ENCODE measurements at places on chromosomes 16 and 17.

DNA sequence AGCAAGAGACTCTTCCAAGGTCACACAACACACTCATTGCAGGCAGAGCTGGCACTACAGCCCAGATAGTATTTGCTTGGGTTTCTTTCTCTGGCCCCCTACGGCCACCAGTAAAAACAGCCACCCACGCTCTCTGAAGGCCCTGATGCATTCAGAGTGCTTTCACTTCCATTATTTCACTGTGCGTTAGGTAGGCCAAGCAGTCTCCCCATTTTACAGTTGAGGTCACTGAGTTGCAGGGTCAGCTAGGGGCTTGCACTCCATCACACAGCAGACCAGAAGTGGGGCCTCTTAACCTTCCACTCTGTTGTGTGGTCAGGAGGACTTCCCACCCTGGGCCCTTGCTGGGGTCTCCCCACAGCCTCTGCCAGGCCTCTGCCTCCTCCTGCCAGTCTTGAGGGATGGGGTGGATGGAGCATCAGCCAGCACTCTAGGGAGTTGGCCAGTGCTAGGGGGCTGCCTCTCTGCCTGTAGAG is 2.5 kb downstream of the TBX21 start:
- H3K36me3 ChIP-seq, result no peaks in the 10 kb centered on the region
- no peak overlapping the region for H3K27ac ChIP-seq
- H3K27me3 ChIP-seq, result peaks cover 44% of the 10 kb centered on the region
- H3K4me3 ChIP-seq, result no peak overlapping the region

- H3K36me3 ChIP-seq, result no peaks in the 10 kb centered on the region
- H3K4me3 ChIP-seq, result no peak overlapping the region
- peaks cover 21% of the 10 kb centered on the region for H3K27me3 ChIP-seq
- H3K4me1 ChIP-seq, result no peaks in the 10 kb centered on the region
- no peak for DNase-seq
Observed at GRCh38 chr16:58422809-58423208, 30.5 kb downstream of the GINS3 start.

DNA sequence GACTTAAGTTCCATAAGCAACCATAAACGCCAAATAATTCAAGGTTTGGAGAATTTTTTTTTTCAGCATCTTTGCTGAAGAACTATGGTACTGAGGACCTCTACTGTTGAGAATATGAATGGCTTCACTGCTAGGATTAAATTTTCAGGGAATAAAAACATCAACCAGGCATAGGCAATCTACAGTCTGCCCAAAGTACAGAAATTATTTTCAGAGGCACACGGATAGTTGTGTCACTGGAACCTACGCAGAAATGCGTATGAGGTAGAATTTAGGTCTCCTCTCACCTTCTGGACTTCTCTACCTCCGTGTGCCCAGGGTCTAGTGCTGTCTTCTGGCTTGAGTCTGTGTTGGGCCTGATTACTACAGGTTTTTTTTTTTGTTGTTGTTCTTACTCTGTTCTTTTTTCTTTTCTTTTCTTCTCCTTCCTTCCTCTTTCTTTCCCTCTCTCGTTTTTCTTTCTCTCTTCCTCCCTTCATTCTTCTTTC is 39.7 kb downstream of the NACA2 start:
- no peak for DNase-seq
- no peaks in the 10 kb centered on the region for H3K36me3 ChIP-seq
- no peak overlapping the region for H3K4me3 ChIP-seq
- peaks cover 1% of the 10 kb centered on the region for H3K4me1 ChIP-seq
- peaks cover 15% of the 10 kb centered on the region for H3K27me3 ChIP-seq
- H3K27ac ChIP-seq, result no peak overlapping the region

GRCh38 chr17:81837641-81838040 is 2.8 kb upstream of the PPP1R27 start:
- H3K36me3 ChIP-seq, result no peaks in the 10 kb centered on the region
- H3K4me1 ChIP-seq, result peaks cover 5% of the 10 kb centered on the region
- H3K27me3 ChIP-seq, result no peaks in the 10 kb centered on the region
- no peak for DNase-seq
- H3K4me3 ChIP-seq, result no peak overlapping the region

DNA sequence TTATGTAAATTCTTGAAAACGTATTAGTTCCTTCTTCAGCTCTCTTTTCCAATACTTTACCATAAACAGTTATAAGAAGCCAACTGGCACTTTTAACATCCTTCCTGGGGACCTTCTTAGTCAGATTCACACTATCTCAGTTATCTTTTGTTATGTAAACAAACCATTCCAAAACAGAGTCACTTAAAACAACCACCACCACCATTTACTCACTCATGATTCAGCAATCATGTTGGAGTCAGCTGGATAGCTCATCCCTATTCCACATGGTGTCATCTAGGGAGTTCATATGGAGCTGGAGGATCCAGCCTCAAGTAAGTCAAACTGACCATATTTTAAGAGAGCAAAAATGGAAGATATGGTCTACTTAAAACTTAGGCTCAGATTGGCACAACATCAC is 240.3 kb upstream of the IRX3 start:
- H3K27ac ChIP-seq, result no peak overlapping the region
- no peak for DNase-seq
- H3K4me1 ChIP-seq, result no peaks in the 10 kb centered on the region
- peaks cover 1% of the 10 kb centered on the region for H3K36me3 ChIP-seq
- peaks cover 1% of the 10 kb centered on the region for H3K27me3 ChIP-seq

DNA sequence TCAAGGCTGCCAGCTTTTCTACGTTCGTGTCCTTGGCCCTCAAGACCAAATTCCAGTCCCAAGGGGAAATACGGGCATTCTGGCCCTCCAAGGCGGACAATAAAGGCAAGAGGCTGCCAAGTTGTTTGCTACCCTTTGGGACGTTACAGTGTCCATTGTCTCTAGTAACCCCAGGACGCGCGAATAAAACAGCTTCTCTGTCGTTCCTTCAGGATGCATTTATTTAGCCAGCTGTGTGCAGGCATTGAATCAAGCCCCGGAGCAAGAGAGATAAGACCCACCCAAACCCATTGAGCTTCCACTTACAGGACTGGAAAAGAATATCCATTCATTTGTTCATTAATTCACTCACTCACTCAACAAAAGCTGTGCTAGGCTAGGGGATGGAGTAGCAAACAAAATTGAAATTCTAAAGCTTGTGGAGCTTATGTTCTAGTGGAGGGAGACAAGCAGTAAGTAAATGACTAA is 656 bp downstream of the MRPL58 start:
- H3K27me3 ChIP-seq, result no peaks in the 10 kb centered on the region
- peak overlapping the region; percentile 95 for H3K4me3 ChIP-seq
- peaks cover 29% of the 10 kb centered on the region for H3K4me1 ChIP-seq
- peak overlapping the region; percentile 92 for H3K27ac ChIP-seq
- no peak for DNase-seq

GRCh38 chr16:15970202-15970601 is 20.8 kb downstream of the ABCC1 start:
- no peaks in the 10 kb centered on the region for H3K27me3 ChIP-seq
- H3K4me3 ChIP-seq, result no peak overlapping the region
- H3K4me1 ChIP-seq, result peaks cover 61% of the 10 kb centered on the region

DNA sequence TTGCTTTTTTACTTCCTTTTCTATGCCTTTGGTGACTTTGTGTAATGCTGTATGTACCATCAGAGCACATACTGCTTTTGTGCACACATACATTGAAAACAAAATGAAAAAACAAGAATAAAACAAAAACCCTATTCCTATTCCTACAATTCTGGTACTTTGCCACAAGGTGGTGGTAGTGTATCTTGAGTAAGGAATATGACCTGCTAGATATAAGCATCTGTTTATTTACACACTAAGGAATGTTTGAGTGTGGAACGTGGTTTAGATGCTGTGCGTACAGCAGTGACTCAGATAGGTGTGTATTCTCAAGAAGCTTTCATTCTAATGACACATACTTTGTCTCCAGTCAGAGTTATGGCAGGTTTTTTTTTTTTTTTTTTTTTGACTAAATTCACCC is 606.2 kb downstream of the WWOX start:
- H3K36me3 ChIP-seq, result no peaks in the 10 kb centered on the region
- H3K27ac ChIP-seq, result no peak overlapping the region
- H3K27me3 ChIP-seq, result no peaks in the 10 kb centered on the region
- H3K4me1 ChIP-seq, result peaks cover 5% of the 10 kb centered on the region
- DNase-seq, result no peak
- no peak overlapping the region for H3K4me3 ChIP-seq

DNA sequence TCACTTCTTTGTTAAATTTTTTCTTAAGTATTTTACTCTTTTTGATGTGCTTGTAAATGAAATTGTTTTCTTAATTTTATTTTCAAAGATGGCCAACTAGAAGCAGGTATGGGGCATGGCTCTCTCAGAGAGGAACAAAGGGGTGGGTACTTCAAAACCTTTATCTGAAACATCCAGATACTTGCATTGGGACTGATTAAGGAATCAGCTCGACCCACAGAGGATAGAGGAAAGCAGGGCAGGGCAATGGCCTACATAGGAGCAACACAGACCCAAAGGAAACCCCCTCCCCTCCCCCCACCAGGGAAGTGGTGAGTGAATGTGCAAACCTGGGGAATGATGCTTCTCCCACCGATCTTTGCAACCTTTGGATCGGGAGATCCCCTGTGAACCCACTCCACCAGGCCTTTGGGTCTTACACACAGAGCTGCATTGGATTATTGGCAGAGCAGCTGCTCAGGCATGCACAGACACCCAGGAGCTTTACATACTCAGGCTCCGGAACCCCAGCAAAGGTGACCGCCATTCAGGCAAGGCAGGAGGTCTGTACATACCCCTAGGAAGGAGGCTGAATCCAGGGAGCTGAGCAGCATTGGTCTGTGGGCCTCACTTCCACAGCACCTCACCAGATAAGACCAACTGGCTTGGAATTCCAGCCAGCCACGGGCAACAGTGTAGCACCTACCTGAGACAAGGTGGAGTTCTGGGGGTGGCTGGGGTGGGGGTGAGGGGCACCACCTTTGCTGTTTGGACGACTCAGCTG is 3.0 kb upstream of the CCR7 start:
- H3K27ac ChIP-seq, result no peak overlapping the region
- H3K27me3 ChIP-seq, result peaks cover 33% of the 10 kb centered on the region
- no peak overlapping the region for H3K4me3 ChIP-seq
- no peaks in the 10 kb centered on the region for H3K4me1 ChIP-seq

- H3K27me3 ChIP-seq, result no peaks in the 10 kb centered on the region
- H3K36me3 ChIP-seq, result peaks cover 2% of the 10 kb centered on the region
- H3K4me1 ChIP-seq, result no peaks in the 10 kb centered on the region
- H3K27ac ChIP-seq, result no peak overlapping the region
- no peak overlapping the region for H3K4me3 ChIP-seq
- DNase-seq, result no peak
Observed at GRCh38 chr16:10282367-10282766, 100.1 kb upstream of the GRIN2A start.

- H3K27me3 ChIP-seq, result no peaks in the 10 kb centered on the region
- H3K36me3 ChIP-seq, result no peaks in the 10 kb centered on the region
- peaks cover 29% of the 10 kb centered on the region for H3K4me1 ChIP-seq
- no peak overlapping the region for H3K27ac ChIP-seq
Observed at GRCh38 chr17:15398291-15398690, 56.9 kb upstream of the TEKT3 start.

DNA sequence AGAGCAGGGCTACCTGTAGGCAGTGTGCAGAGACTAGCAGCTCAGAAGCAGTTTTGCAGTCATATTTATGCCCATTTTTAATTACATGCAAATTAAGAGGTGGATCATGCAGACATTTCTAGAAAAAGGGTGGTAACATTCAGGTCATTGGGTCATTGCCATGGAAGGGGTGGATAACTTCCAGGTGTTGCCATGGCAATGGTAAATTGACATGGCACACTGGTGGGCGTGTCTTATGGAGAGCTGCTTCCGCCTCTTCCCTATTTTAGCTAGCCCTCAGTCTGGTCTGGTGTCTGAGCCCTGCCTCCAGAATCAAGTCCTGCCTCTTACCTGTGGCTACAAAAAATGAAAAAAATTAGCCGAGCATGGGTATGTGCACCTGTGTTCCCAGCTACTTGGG is 2.8 kb upstream of the DNAI2 start:
- no peaks in the 10 kb centered on the region for H3K36me3 ChIP-seq
- no peak overlapping the region for H3K4me3 ChIP-seq
- peaks cover 37% of the 10 kb centered on the region for H3K4me1 ChIP-seq
- no peak overlapping the region for H3K27ac ChIP-seq
- DNase-seq, result no peak

DNA sequence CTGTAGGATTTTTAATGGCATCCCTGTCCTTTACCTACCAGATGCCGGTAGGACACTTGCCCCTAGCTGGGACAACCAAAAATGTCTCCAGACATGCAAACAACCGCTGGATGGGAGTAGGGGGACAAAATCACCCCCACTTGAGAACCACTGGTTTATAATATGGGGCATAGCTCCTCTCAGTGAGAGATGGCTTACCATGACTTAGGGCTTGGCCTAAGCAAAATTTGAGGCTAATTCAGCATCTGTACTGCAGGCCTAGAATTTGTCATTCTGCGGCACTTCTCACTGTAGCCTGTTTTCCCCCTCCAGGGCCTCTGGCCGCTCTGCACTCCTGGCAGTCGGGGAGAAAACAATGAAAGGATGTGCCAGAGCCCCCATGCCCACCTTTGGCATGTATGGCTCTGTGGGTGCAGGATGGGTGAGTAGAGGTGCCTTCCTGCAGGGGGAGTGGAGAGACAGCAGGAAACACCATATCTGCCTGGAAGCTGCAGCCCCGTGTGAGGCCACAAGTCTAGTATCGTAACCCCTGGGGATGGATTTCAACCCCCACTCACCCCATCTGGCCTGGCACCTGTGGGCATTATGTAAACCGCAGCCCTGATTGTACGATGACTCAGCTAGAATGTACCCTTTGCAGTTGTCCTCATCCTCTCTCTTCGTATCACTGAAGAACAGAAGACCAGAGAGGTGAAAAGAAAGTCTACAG is 268.1 kb downstream of the SOX9 start:
- H3K27ac ChIP-seq, result no peak overlapping the region
- no peaks in the 10 kb centered on the region for H3K27me3 ChIP-seq
- no peaks in the 10 kb centered on the region for H3K36me3 ChIP-seq
- DNase-seq, result no peak
- no peak overlapping the region for H3K4me3 ChIP-seq

GRCh38 chr17:40560592-40561293 is 4.5 kb downstream of the CCR7 start:
- H3K4me3 ChIP-seq, result peak overlapping the region; percentile 45
- H3K36me3 ChIP-seq, result no peaks in the 10 kb centered on the region

- no peak overlapping the region for H3K4me3 ChIP-seq
- no peak overlapping the region for H3K27ac ChIP-seq
- H3K4me1 ChIP-seq, result no peaks in the 10 kb centered on the region
- no peaks in the 10 kb centered on the region for H3K27me3 ChIP-seq
Observed at GRCh38 chr17:72477491-72477890, 356.7 kb downstream of the SOX9 start.

DNA sequence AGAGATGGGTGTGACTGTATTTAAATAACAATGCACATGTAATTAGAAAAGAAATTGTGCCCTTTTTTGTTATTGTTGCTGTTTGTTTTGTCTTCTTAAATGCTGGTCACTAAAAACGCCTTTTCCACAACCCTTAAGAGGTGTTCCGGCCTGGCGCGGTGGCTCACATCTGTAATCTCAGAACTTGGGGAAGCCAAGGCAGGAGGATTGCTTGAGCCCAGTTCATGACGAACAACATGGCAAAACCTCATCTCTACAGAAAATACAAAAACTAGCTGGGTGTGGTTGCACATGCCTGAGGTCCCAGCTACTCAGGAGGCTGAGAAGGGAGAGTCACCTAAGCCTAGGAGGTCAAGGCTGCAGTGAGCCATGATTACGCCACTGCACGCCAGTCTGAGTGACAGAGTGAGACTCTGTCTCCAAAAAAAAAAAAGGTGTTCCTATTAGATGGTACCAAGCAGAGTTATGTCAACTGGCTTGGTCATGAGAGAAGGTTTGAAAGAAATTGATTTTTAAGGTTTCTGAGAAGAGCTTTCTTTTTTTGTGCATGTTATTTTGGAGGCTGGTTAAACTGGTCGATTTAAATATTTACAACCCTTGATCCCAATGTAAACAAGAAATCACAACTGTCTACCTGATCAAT is 23.5 kb upstream of the RFFL start:
- H3K27me3 ChIP-seq, result no peaks in the 10 kb centered on the region
- no peaks in the 10 kb centered on the region for H3K36me3 ChIP-seq
- H3K4me3 ChIP-seq, result peak overlapping the region; percentile 94
- peaks cover 43% of the 10 kb centered on the region for H3K4me1 ChIP-seq
